ENCODE measurements at places on chromosomes 11 and 22.
A peak's percentile ranks its signal among the peaks of the same experiment; 100 is the strongest.

- DNase-seq, result no peak
Observed at GRCh38 chr11:65077451-65077850, 6.4 kb downstream of the CDCA5 start.

DNA sequence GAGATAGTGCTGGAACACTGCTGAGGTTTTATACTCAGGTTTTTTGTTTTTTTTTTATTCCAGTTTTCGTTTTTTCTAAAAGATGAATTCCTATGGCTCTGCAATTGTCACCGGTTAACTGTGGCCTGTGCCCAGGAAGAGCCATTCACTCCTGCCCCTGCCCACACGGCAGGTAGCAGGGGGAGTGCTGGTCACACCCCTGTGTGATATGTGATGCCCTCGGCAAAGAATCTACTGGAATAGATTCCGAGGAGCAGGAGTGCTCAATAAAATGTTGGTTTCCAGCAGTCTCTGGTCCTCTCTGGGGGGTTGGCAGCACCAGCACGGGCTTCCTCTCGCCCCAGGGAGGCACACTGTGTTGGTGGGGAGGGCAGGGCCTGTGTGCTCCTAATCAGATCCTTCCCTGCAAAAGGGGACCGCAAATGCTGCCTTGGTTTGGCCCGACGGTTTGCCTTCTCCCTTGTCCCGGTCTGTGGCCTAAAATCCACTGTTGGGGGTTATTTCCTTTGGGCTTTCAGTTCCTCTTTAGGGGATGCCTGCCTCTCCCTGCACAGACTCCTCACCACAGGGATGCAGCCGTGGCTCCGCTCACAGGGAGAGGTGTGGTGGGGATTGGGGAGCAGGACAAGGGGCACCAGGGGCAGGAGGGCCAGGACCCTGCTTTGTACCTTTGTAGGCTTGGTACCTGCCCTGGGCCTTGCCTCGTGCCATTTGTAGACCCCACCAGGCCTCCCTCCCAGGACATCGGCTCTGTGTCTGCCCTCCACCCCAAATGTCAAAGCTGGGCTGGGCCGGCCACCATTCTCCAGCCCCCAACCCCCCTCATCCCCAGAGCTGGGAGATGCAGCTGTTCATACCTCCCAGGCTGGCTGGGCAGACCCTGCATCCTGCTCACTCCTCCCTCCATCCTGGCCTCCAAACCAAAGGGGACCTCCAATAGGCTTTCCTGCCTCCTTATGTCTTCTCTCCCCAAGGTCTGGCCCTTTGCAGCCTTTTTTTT lies 13.5 kb downstream of the MCAT start:
- no peak for DNase-seq

DNA sequence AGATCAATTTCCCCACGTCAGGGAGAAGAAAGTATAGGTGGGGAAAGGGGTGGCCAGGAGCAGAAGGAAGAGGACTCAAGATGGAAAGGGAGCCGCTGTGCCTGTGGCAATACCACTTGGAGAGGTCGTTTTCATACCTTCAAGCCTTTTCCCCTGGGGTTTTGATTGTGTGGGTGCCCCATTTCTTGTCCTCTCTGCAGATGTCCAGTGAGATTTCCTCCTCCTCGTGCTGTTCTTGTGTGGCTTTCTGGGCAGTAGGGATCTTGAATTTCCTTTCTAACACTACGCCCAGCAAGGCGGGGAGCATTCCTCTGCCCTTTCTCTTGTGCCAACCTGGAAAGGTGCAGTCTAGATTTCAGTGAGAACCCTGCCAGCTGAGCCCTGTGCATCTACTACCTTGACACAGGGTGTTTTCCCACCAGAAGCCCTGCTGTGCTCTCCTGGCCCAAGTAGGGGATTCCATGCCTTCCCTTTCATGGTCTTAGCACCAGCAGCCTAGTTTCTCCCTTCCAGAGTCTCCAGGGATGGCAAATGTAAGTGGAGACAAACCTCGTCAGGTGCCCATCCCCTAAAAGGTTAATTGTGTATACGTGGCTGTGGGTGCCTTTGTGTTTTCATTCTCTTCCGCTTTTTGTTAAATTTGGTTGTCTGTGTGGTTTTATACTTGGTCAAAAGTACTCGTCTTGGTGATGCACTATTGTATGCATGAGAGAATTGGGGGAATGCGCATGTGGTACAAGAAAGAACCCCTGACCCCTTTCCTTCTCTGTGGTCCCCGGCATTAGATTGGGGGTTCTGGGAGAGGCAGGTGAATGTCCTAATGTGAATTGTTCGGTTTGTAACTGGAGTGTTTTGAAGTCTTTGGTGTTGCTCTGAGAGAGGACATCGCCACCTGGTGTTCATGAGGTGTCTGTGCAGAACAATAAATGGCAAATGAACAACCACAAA lies 71.4 kb upstream of the MPEG1 start:
- peak; percentile 14 for DNase-seq

- DNase-seq, result no peak
Observed at GRCh38 chr11:95283650-95284049, 52.6 kb upstream of the SESN3 start.

DNA sequence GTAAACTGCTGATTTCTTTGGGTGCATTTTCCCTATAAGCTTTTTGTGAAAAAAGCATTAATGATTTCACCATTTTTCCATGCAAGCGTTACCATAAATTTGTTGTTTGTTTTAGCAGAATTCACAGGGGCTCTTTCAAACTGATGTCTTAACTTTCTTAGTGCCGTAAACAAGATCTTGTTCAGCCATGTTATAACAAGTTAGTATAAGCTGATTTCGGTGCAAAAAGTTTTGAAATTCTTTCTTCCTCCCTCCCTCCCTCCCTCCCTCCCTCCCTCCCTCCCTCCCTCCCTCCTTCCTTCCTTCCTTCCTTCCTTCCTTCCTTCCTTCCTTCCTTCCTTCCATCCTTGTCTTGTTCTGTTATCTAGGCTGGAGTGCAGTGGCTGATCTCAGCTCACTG lies 71.7 kb upstream of the CHORDC1 start:
- DNase-seq, result no peak

- DNase-seq, result no peak
Observed at GRCh38 chr22:30327864-30328345, 1.2 kb upstream of the TBC1D10A start.

GRCh38 chr11:2999464-2999998 lies 7.4 kb upstream of the NAP1L4 start:
- no peak for DNase-seq

GRCh38 chr11:65978391-65979238 lies 17.1 kb downstream of the SART1 start:
- no peak for DNase-seq

- DNase-seq, result no peak
Observed at GRCh38 chr11:59172345-59173079, 580 bp downstream of the DTX4 start.

- no peak for DNase-seq
Observed at GRCh38 chr22:49951000-49951677, 9.4 kb upstream of the PIM3 start.

- DNase-seq, result no peak
Observed at GRCh38 chr11:34588023-34588422, 32.9 kb upstream of the EHF start.
